ENCODE measurements at places on chromosomes 5 and 9. TPM values are rescaled to one million over a fixed set of nuclear protein-coding genes. Genes with fewer than 3 reads are reported as not detected.

GRCh38 chr9:73216100-73216499 lies 64.4 kb downstream of the ANXA1 start:
- DNase-seq, result no peak

DNA sequence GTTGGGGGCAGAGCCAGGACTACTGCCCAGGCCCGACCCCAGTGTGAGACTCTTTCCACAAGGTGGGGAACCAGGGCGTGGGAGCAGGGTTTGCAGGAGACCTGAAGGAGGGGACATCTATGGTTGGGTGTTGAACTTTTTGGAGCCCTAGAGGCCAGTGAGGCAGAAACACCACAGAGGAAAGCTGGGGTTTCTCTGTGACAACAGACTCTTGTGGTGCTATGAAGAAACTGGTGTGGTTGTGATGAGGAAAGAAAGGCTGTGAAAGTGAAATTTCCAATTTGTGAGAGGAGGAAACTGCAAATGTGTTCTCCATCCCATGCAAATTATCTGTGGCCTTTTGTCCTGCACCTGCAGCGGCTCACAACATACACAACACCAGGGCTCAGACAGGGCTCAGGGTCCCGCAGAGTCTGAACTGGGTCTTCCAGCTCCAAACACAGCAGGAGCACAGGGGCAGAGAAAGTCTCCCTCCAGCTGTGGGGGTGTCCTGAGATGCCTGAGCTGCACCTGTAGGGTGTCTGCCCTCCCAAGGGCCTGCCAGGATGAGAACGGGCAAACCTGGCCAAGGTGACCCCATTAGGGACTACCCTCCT lies 51.4 kb upstream of the GRHPR start:
- no peak for DNase-seq

DNA sequence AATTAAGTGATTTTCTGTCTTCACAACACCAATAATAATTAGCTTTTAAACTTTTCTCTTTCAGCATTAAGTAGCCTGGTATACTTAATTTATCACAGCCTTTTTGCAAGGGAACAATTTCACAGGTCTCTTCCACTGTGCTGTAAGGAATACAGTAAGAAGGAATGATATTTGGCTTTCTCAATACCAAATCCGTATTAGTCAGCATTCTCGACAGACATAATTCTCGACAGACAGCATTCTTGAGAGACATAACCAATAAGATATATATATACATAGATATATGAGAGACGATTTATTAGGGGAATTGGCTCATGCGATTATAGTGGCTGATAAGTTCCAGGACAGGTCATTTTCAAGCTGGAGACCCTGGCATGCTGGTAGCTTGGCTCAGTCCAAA lies 18.0 kb downstream of the PRKAA1 start:
- peak; percentile 17 for DNase-seq

Gene CCNJL
- not detected for total RNA-seq
